ENCODE measurements at places on chromosomes 11 and 22.

DNA sequence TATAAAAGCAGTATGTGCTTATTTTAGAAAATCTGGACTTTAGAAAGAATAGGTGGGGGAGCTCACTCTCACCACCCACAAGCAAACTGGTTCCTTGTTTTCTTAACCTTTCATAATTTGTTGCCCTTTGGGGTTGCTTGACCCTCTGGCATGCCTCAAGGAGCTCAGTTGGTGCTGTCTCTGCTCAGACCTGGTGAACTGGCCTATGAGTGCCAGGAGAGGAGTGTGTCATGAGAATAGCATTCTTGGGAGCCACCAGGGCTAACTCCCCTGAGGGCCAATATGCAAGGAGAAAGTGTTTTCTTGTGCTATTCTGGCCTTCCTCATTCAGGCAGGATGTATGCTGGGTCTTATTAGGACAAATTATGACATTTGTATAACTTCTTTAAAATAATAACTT is 21.0 kb upstream of the AMOTL1 start:
- DNase-seq, result no peak

DNA sequence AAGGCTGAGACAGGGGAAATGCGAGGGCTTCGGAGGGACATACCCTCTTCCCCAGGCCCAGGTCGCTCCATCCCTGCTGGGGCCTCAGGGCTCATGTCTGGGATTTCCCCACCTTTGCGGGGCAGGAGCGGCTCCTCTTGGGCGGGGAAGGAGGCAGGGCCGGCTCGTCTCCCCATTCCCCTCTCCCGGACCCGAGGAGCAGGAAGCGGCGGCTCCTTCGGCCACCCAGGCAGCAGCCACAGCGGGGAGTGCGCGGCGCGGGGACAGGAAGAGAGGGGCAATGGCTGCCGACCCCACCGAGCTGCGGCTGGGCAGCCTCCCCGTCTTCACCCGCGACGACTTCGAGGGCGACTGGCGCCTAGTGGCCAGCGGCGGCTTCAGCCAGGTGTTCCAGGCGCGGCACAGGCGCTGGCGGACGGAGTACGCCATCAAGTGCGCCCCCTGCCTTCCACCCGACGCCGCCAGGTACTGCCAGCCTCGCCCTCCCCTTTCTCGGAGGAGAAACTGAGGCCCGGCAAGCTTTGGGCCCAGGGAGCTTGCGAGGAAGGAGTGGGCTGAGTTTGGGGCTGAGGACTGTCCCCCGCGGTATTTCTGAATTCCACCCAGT is at the start of gene ANKK1:
Gene ANKK1 (plus strand): TSS at position 175 of the 607 bp plus-strand sequence. CDS start 106 bp downstream, at position 281.
- DNase-seq, result no peak

DNA sequence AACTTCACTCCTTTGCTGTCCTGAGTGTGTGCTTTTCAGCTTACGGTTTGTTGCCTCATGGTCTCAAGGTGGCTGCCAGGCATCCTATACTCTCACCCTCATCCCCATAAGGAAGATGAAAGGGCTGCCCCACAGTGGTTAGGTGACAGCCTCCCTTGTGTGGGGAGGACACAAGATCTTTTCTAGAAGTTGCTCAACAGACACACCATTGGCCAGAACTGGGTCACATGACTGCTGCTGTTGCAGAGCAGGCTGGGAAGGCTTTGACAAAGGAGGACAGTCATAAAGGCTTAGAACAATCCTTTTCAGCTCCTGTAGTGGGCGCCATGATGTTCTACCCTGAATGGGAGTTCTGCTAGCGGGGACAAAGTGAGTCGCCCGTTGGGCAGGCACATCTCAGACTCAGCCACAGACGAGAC is 69.7 kb upstream of the RASD2 start:
- DNase-seq, result no peak

GRCh38 chr22:28883657-28883916 is 215 bp downstream of the ZNRF3 start:
- DNase-seq, result no peak

DNA sequence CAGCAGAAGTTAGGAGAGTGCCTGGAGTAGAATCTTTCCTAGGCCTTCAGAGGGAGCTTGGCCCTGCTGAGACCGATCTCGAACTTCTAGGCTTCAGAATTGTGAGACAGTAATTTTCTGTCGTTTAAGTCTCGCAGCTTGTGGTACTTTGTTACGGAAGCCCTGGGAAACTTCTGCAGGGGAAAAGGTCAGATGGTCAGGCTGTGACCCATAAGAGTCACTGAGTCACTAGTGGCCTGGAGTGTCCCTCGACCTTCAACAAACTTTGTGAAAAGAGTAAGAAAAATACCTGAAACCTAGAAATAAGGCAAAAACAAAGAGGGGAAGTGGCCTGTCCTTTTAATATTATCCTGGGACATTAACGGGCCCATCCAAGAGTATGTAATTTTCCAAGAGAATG is 34.6 kb downstream of the CSNK2A3 start:
- DNase-seq, result no peak

GRCh38 chr22:20302438-20303228 is 17.2 kb downstream of the DGCR6L start:
- DNase-seq, result no peak

GRCh38 chr11:77046060-77046501 is 11.9 kb downstream of the B3GNT6 start:
- peak; percentile 37 for DNase-seq

GRCh38 chr11:44120169-44120568 is 24.7 kb downstream of the EXT2 start:
- no peak for DNase-seq

GRCh38 chr11:692824-693414 is 2.1 kb downstream of the DEAF1 start:
- peak; percentile 54 for DNase-seq

DNA sequence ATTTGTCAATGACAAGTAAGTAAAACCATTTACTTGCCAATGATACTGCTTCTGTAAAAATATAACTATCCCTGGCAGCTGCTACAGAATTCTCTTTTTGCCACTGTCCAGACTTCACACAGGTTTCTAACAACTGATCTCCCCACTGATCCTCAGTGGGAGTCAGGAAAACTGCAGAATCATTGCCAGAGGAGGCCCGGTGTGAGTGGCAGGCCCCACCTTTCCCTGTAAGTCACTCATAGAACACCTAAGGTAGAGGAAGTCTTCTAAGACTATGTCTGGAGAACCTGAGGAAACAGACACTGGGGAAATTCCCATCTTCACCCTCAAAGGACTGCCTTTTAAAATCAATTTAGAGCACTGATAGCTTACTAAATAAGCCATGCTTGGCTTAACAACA is 66.3 kb downstream of the ZC3H12C start:
- DNase-seq, result no peak

GRCh38 chr11:9594267-9595046 is 21.0 kb downstream of the WEE1 start:
- DNase-seq, result no peak

- DNase-seq, result no peak
These were observed 12.3 kb downstream of the MMP3 start for GRCh38 chr11:102831128-102831488.

DNA sequence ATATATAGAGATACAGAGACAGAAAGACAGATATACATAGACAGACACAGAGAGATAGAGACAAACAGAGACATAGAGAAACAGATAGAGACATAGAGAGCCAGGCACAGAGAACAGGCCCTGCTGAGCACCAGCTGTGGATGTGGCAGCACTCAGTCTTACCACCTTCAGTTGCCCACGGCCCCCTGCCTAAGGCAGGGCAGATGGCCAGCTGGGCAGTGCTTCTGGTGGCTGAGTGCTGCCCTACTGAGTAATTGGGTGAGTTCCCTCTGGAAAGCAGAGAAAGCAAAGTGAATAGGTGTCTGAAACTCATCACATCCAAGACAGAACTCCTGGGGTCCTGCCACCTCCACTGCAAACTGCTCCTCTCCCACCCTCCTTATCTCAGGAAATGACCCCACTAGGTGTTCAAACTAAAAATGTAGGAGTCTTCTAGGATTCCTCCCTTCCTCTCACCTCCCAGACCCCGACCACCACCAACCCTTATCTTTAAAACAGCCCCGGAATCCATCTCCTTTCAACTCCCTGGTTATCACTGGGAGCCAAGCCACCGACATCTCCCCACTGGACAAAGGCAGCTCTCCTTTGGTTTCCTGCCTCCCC is 27.2 kb downstream of the SYN3 start:
- no peak for DNase-seq

- no peak for DNase-seq
These were observed 4.5 kb downstream of the ANO5 start for GRCh38 chr11:22197139-22198005.

- DNase-seq, result no peak
These were observed 9.2 kb upstream of the APOL5 start for GRCh38 chr22:35708453-35708852.

DNA sequence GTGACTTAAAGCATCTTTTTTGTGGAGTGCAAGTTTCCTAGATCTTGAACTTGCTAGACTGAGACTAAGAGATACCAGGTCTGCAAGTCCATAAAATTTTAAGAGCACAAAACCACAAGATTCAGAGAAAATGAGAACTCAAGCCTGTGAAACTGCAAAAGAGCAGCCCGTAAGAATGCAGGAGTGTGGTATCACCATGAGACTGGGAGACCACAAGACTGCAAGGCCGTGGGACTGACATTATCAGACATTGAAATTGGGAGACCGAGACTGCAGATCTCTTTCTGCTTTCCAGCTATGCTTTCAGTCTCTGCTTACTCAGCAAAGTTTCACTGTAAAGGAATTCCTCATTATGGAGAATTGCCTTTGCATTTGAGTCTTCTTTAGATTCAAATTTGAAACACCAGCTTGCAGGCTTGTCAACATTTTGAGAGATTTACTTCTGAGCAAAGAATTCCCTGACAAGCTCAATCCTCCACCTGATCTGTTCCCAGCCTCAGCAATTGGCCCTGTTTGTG is 621.2 kb downstream of the KCNA4 start:
- DNase-seq, result no peak

GRCh38 chr22:29062286-29062821 is 723 bp upstream of the C22orf31 start:
- DNase-seq, result no peak

- no peak for DNase-seq
These were observed 862 bp downstream of the GGA1 start for GRCh38 chr22:37609240-37610152.

DNA sequence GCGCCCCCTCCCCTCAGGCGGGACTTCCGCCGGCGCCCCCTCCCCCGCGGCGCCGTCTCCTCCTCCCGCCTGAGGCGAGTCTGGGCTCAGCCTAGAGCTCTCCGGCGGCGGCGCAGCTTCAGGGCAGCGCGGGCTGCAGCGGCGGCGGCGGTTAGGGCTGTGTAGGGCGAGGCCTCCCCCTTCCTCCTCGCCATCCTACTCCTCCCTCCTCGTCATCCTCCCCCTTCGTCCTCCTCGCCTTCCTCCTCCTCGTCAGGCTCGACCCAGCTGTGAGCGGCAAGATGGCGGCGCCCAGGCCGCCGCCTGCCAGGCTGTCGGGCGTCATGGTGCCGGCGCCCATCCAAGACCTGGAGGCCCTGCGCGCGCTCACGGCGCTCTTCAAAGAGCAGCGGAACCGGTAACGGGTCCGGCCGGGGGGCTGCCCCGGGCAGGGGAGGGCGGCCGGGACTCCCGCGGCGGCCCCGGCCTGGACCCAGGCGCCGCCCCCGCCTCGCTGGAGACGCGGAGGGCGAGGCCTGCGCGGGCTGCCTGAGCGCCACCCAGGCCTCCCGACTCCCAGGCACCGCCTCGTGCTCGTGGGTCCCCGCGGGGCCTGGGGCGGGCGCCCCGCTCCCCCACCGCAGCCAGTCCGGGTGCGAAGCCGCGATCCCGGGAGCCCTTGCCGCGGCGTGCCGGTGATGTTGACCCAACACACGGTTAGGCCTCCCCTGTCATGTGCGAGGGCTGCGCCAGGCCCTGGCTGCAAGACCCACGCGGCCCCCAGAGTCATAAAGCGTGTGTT is at the start of gene ATXN10:
Gene ATXN10 (plus strand): TSS at position 52 of the 781 bp plus-strand sequence. CDS start 230 bp downstream, at position 282.
- peak; percentile 30 for DNase-seq

DNA sequence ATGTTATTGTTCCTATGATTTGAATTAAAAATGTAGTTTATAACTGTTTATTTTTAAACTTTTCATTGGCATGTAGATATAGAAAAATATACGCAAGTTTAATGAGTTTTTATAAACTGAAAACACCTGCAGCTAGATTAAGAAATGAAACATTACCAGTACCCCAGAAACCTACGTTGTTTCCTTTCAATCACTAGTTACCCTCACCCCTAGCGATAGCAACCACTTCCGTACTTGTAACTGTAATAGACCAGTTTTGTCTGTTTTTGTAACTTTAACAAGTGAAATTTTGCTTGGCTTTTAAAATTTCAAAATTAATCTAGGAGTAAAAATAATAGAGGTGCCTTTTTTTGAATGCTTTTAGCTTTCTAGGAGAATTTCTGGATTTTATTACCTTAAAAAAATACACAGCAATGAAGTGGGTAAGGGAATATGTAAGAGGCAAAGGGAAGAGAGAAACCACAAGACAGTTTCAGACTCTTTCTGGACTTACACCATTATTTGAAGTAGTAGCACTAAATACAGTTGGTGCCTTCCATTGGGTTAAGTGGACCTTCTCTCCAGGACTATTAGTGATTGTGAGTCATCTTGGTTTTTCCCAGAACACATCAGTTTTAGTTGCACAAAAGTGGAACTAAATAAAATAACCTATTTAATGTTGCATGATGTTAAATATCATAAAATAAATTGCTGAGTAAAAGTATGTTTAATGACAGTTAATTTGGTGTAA is 18.7 kb upstream of the NAT10 start:
- DNase-seq, result no peak

DNA sequence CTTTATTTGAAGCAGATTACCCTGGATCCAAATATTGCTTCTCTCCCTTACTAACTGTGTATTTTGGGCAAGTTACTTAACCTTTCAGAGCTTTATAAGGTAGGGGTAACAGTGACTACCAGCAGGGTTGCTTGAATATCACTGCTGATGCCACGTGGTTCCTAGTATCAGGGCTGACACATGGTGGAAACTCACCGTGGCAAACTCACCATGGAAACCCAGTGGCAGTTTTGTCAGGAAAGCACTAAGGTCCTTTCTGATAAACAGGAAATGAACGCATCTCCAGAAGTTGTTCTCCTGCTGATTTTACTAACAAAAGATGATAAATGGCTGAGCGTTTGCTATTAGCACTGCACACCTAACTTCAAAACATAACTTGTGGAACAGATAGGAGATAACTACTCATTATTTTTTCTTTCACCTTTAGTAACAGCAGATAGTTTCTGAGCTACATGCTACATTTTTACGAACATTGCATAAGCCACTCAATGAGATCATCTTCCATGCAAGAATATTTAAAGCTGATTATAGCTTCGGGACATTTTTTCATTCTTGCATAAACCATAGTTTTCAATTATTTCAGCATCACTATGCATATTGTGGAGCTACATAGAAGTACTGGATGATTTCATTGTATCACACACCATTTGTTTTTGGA is 59.7 kb upstream of the RAG2 start:
- DNase-seq, result no peak

GRCh38 chr11:106974831-106975230 is 43.4 kb downstream of the GUCY1A2 start:
- DNase-seq, result no peak

- DNase-seq, result no peak
These were observed 88.1 kb downstream of the MED15 start for GRCh38 chr22:20595461-20595860.

All from central memory CD8-positive, alpha-beta T cell (primary cell).